T-cell (primary cell): ENCODE measurements at places on chromosomes 5 and 9. TPM values are rescaled to one million over a fixed set of nuclear protein-coding genes. Genes with fewer than 3 reads are reported as not detected.

Gene PCDHGB1
- total RNA-seq = not detected

Gene DIPK1B
- 2.1 TPM for total RNA-seq

Gene N4BP3
- total RNA-seq = 4.0 TPM

Gene IFNB1
- not detected for total RNA-seq

Gene SPTAN1
- 538 TPM for total RNA-seq

Gene CD274
- total RNA-seq = 9.2 TPM

Gene S100Z
- 0.32 TPM for total RNA-seq

GRCh38 chr5:10875201-10875768 lies 114.3 kb upstream of the DAP start:
- no peak for DNase-seq

DNA sequence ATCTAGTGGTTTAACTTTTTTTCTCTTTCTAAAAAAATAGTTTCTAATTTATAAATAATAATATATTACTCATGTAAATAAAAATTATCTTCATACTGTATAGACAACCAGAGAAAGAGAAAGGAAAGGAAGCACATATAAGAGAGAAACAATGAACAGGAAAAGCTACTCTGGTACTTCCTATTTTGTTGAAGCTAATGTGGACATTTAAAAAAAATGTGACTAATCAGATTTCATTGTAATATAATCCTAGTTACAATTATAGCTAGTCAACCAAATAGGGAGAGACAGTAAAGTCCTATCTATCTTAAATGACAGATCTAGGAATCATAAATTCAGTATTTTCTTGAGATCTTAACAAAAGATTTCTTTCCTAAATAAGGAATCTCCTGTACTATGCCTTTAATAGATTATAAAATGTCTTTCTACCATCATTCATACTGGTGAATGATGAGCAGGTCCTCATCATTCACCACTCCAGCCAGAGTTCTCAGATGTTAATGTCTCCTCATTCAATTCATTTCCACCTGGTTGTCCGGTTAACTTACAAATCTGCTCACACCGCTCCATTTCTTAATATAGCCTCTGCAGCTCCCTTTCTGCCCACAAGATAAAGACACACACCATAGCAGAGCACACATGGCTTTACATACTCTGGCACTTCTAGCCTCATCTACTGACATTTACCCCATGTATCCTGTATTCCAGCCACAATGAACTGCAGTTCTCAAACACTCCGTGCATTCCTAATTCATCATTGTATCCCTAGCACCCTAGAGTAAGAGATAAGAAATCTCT lies 30.9 kb downstream of the ZFR start:
- no peak for DNase-seq

GRCh38 chr9:95150903-95151302 lies 166.6 kb downstream of the FANCC start:
- no peak for DNase-seq

DNA sequence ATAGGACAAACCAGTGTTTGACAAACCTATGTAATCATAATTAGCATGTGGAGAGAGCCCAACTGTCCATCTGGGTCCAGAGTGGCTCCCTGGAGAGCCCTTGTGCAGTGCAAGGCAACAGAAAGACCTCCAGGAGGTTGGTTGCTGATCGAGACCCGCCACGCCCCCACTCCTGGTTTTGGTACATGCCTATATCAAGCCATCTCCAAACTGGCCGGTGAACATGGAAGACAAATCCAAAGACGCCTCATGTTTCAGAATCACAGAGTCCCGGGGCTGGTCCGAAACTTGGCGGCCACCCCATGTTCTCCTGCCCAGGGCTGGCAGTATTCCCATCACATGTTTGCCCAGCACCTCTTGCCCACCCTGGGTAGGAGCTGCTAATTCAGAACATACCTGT lies 140.2 kb downstream of the PAX5 start:
- DNase-seq = no peak

DNA sequence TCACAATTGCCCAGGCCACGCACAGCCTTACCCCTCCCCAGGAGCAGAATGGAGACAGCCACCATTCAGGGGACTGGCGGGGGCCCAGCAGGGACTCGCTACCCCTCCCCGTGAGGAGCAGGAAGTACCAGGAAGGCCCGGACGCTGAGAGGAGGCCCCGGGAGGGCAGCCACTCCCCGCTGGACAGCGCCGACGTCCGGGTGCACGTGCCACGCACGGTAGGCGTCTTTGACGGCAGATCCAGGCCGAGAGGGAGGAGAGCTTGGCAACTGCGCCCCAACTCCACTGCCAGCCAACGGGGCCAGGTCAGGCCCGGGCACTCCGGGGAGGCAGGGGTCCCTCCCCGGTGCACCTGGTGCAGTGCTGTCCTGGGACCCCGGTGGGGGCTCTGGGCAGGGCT lies 14.0 kb downstream of the DNLZ start:
- DNase-seq = no peak

DNA sequence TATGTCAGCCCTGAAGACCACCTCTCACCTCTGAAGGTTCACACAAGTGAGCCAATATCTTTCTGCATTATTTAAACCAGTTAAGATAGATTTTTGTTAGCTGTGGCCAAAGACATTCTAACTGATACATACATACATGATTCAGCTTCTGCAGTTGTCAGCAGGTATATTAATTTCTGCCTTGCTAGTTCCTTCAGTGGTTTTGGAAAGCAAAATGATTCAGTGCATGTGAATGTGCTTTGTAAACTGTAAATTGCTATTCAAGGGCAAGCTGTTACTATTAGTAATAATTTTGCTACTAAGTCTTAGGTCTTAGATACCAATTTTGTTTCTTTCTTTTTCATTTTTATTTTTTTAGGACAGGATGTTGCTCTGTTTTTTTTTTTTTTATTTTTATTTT lies 89.2 kb upstream of the ERBIN start:
- no peak for DNase-seq

- no peak for DNase-seq
These were observed 223.2 kb upstream of the ACO1 start for GRCh38 chr9:32161209-32161608.

DNA sequence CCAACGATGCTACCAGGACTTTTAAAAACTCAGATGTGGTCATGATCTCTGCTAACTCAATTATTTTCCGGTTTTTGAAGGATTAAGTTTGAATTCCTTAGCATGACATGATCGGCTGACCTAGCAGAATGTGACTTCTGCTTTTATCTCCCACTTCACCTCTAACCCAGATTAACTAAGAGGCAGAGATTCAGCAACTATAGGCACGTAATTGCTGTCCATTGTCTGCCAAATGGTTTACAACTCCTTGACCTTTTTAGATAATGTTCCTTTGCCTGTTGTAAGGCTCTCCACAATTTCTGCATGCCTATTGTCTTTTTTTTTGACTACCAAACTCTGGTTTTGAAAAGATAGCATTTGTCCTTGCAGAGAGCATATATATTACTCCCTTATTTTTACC lies 268.2 kb downstream of the BRINP1 start:
- DNase-seq = no peak

DNA sequence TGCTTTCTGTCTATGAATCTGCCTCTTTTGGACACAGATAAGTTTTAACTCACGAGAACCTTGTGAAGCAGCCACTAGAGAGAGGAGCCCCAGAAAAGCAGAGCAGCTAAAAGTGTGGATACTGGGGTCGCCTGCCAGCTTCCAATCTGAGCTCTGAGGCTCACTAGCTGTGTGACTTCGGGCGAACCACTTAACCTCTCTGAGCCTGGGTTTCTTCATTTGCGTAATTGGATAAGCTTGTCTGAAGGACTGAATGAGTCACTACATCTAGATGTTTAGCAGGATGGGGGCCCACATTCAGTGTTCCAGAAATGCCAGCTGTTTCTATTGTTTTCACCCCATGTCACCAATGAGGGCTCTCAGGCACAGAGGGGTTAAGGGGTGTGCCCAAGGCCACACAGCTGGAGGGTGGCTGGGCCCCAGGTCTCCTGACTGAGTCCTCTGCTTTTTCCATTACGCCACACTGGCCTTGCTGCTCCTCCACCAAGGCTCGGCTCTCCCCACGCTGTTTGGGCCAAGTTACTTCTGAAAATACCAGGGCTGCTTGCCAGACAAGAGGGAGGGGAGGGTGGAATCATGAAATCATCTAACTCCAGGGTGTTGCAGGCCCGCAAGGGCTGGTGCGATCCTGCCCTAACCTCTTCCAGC lies 36.2 kb downstream of the SH3PXD2B start:
- DNase-seq = no peak

DNA sequence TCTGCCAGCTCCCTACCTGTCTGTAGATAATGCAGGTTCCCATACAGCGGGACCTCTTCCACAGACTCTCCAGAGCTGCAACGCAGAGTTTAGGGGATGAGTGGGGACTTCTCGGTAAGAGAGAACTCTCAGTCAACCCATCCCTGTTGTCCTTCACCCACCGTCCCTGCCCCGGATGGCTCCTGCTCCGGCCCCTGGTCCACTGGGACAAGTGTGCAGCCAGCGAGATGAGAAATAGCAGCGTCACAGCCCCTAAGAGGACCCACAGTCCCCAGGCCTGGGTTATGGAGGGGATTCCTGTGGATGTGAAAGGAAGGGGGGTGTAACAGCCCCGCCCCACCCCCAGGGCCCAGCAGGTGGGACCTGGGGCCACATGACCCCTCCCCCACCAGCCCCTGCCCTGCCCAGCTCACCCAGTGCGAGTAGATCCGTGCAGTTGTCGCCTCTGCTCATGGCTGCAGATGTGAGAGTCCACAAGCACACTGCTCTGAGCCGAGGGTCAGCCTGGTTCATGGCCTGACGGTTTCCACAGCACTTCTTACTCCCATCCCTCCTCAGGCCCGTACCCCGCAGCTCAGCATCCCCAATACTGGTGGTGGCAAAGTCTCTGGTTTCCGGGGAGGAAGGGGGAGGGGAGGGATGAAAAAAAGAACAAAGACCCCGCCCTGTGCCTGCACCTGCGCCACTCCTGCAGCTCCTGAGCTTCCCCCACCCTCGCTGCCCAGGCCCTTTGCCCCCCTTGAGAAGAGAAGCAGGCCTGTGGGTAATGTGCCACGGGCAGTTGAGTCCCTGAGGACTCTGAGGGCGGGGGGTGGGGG lies at the start of gene SIT1:
SIT1 (minus strand) TSS at position 591 of the 818 bp plus-strand sequence; CDS start at position 513, 78 bp downstream.
- no peak for DNase-seq

DNA sequence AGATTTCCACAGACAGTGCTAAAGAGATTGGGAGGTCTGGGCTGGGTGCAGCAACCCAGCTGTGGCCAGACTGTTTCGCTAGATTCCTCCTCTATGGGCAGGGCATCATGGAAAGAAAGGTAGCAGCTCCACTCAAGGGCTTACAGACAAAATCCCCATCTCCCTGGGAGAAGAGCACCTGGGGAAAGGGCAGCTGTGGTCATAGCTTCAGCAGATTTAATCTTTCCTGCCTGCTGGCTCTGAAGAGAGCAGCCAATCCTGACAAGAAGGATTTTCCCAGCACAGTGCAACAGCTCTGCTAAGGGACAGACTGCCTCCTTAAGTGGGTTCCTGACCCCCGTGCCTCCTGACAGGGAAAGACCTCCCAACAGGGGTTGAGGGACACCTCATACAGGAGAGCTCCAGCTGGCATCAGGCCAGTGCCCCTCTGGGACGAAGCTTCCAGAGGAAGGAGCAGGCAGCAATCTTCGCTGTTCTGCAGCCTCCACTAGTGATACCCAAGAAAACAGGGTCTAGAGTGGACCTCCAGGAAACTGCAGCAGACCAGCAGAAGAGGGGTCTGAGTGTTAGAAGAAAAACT lies 1379.3 kb upstream of the ACO1 start:
- no peak for DNase-seq

DNA sequence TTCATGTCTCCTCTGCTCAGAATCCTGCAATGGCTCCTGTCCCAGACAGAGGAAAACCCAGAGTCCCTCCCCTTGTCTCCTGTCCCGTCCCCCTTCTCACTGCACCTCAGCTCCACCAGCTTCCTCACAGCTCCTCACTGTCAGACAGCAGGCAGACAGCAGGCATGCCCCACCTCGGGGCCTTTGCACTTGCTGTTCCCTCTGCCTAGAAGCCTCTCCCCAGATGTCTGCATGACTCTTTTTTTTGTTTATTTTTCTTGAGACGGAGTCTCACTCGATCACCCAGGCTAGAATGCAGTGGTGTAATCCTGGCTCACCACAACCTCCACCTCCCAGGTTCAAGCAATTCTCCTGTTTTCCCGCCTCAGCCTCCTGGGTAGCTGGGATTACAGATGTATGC lies 8.8 kb upstream of the SLC6A7 start:
- DNase-seq = no peak

DNA sequence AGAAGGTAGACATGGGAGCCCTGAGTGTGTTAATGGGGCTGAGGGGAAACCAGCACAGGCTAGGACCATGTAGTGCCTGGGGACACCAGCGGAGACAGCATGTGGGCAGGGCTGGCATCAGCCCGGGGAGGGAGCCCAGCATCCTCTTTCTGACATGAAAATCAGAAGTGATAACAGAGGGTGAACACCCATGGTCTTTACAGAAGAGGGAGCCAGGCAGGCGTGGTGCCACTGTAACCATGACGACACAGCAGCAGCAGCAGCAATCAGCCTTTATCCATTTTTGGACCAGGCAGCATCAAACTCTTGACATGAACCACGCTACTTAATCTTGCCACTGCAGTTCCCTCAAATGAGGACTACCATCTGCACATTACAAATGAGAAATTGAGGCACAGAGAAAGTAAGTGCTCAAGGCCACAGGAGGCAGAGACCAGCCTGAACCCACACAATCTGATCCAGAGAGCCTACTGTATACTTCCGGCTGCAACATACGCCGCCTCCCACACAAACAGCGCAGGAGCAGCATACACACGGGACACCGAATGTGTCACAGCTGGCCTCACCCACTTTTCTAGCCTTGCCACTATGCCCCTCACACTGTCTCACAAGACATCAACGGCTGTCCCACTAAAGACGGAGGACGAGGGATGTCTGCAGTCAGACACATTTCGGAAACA lies 23.8 kb downstream of the CAMSAP1 start:
- DNase-seq = no peak

DNA sequence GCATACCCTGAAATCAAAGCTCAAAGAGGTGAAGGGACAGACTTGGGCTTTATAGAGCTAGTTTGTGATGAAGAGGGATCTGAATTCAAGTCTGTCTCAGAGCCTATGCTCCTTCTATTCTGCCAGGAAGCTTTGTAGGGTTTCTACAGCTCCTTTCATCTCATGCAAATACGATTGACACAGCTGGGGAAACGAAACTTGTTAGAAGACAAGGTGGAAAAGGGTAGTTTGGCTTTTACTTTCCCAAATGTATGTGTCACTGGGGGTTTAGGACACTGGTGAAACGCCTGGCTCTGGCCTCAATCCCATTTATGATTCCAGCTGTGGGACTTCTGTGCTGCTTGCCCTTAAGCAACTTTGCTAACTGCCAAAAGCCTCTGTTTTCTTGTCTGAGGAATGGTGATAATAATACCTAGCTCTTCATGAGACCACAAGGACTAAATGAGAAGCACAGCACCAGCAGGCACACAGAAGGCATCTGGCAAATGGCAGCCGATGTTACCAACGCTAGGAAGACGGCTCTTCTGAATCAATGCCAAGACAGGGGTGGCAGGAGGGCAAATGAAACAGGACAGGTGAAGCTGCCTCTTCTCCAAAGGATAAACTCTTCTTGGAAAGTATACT lies 70.3 kb upstream of the EQTN start:
- no peak for DNase-seq

- DNase-seq = no peak
These were observed 620.7 kb upstream of the ARRDC3 start for GRCh38 chr5:92003806-92004205.
